RWPE2 (cell line): ENCODE measurements at places on chromosomes 1 and 21.

DNA sequence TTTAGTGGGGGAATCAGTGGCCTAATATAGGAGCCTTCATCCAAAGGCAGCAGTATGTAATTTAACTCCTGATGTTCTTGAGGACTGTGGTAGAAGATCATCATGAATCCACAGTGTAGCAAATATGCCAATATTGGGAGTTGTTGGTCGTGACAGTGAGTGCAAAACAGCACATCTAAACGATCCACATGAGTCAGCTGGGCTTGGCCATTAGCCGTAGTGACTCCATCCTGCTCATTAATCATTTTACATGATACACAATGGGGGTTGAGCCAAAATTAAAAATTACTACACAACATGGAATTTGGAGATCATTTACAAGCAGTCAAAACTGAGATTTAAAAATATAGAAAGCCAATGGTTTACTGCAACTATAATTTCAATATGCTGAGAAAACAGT lies 653.9 kb upstream of the CAMK1G start:
- DNase-seq = no peak

DNA sequence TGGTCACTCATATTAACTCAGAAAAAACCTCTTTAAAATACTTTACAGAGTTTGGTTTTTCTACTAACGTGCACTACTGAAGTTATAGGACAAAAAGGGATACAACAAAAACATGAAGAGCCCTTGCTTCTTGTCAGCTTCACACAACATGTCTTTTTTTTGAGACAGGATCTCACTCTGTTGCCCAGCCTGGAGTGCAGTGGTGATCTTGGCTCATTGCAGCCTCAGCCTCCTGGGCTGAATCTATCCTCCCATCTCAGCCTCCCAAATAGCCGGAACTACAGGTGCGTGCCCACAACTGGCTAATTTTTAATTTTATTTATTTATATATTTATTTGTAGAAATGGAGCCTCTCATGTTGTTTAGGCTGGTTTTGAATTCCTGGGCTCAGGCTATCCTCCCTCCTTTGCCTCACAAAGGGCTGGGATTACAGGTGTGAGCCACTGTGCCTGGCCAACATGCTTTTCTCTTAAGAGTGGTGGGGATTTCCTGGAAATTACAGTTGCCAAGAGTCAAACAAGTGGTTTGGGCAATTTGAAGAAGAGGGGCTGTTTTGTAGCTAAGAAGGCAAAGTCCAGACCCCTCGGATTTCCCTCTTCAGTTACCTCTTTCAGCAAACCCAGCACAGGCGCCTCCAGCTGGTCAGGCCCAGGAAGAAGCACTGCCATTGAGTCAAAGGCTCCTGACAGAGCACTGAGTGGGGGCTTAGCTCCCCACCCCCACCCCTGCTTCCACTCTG lies 6.4 kb upstream of the SMPDL3B start:
- no peak for DNase-seq

DNA sequence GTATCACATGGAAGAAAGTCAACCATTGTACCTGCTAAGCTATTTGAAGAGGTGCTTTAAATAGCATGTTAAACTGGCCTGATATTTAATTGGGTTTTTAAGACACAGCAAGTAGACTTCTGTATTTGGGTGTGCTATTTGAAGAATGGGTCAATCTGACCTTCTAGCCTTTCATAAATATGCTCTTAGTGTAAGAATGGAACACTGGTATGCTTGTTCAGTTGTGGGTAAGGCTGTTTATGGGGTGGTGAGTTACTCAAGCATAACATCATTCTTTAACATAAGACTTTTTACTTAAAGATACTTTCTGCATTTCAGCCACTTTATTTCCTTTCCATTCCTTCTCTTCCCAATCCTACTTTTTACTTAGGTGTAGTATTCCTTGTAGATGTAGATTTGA lies 21.4 kb downstream of the AHCYL1 start:
- no peak for DNase-seq

- no peak for DNase-seq
Measured at GRCh38 chr1:160671603-160672517, 25.0 kb upstream of the SLAMF1 start.

DNA sequence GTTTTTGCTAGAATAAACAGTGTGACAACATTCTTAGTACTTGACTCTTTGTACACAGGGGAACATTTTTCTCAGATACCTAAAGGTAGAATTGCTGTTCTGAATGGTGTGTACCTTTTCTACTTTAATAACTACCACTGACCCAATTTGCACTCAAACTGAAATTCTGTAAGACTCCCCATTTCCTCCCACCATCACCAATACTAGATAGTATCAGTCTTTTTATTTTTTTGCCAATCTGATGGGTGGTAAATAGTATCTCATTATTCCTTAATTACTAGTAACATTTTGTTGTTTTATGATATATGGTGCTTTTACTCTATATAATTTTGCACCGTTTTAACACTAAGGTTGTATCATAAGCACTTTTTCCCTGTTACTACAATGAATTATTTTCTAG lies 28.8 kb upstream of the GCLM start:
- no peak for DNase-seq

- DNase-seq = no peak
Measured at GRCh38 chr1:65441464-65441863, 21.0 kb downstream of the LEPR start.

DNA sequence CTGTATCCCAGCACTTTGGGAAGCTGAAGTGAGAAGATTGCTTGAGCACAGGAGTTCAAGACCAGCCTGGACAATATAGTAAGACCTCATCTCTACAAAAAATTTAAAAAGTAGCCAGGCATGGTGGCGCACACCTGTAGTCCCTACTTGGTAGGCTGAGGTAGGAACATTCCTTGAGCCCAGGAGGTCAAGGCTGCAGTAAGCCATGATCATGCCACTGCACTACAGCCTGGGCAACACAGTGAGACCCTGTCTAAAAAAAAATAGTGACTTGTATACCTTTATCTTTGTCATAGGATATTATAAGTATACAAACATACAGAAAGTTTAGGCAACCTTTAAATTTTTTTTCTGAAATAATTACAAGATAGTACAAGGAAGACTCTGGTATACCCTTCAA lies 3.9 kb upstream of the FBXO28 start:
- no peak for DNase-seq

DNA sequence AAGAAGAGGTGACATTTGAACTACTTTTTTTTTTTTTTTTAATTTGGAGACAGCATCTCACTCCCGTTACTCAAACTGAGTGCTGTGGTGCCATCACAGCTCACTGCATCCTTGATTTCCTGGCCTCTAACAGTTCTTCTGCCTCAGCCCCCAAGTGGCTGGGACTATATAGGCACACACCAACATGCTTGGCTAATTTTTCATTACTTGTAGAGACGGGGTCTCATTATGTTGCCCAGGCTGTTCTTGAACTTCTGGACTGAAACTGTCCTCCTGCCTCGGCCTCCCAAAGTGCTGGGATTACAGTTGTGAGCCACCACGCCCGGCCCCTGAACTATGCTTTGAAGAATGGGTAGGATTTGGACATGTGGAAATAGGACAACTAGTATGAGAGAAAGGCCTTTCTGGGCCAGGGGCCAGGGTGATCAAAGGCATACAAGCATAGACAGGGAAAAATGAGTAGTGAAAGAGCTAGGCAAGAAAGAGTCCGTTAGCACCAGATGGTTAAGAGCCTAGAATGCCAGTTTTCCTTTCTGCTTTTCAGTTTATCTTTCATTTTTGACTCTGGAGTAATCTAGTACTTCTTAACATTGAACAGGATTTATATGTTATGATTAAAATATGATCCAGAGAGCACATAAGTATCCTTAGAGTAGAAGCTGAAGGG lies 6.3 kb downstream of the RABGAP1L start:
- DNase-seq = no peak

DNA sequence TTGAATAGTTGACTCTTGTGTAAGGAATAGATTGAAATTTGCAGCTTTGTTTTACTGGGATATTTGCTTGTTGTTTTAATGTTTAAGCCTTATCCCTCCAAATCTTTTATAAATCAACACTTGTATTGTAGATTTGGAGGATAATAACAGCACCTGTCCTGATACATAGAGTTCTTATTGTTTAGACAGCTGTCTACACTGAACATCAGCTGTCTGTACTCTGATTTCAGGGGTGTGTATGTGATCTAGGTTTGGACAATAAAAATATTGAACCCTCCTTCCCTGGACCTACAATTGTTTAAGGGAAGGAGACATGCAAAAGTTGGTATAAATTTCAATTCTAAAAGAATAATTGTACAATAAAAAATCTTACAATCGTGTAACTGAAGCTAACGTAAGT lies 48.3 kb upstream of the DPH5 start:
- no peak for DNase-seq

DNA sequence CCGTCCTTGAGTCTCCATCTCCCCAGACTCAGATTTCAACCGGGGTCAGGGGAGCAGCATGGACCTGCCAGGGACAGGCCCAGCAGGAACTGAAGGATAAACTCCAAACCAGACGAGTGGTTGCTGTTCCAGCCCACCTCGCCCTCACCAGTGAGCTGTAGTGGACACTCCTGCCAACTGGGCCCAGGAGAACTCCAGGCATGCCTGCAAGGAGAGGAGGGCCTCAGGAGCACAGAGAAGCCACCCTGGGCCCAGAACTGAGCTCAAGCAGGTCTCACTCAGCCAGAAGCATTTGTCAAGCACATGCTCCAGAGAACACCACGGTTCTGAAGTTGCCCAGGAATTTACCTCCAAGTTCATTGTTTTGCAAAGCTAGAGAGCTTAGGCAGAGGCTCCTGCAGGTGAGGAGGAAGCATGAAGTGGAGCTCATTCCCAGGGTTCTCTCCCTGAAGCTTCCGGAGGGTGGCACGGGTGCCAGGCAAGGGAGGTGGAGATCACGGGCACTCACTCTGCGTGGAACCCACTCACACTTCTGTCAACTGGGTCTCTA lies 61.0 kb downstream of the MATN1 start:
- DNase-seq = no peak

GRCh38 chr1:23217421-23218115 lies at the start of gene HTR1D:
TSS of gene HTR1D (minus strand) at chr1:23217502. CDS start at chr1:23194219, 23,283 bp downstream.
- DNase-seq = no peak

- no peak for DNase-seq
Measured at GRCh38 chr1:102884238-102884637, 224.1 kb downstream of the COL11A1 start.

DNA sequence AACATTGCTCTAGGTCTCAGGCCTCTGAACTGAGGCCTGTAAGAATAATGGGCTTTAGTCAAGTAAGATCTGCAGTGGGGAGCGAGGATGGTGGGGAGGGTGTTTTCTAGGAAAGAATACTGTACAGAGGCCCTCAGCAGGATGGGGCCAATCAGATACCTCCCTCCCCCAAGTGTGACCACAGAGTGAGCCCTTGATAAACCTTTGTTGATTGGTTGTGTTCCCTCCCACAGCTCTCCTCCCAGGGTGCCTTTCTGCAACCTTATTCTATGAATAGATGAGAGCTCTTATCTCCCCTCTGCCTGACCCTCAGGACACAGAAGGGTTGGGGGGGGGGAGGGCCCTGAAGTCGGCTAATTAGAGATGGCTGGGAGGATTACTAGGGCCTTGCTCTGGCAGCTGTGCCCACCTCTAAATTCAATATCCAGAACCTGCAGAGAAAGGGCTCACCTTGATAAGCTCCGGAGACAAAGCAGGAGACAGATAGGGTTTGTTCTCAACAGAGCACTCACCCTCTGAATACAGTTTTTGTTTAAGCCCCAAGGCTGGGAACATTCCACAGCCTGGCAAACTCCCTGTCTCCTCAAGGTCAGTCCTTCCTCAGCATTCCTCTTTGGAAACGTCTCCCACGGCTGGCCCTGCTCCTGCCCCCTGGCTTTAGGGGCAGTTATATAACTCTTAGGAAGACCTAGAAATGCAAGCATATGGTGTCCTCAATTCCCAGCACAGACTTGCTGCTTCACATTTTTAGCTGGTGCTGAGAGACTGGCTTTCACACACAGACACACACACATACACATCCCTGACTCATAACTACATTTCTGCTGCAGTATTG lies 42.9 kb downstream of the ATP1A1 start:
- DNase-seq = no peak

GRCh38 chr1:59401581-59401980 lies 104.7 kb downstream of the FGGY start:
- DNase-seq = no peak

- DNase-seq = no peak
Measured at GRCh38 chr1:4170548-4171340, 270.7 kb upstream of the C1orf174 start.

DNA sequence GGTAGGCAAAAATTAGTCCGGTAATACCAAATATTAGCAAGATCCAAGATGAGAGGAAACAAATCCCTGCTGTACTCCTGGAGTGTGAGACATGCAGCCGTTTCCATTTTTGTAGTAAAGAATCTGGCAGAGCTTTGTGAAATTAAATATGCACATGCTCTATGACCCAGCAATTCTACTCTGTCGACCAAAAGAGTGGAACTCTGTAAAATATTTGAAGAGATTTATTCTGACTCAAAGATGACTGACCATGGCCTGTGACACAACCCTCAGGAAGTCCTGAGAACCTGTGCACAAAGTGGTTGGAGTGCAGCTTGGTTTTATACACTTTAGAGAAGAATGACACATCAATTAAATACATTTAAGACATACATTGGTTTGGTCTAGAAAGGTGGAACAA lies 16.2 kb downstream of the HAX1 start:
- DNase-seq = no peak

DNA sequence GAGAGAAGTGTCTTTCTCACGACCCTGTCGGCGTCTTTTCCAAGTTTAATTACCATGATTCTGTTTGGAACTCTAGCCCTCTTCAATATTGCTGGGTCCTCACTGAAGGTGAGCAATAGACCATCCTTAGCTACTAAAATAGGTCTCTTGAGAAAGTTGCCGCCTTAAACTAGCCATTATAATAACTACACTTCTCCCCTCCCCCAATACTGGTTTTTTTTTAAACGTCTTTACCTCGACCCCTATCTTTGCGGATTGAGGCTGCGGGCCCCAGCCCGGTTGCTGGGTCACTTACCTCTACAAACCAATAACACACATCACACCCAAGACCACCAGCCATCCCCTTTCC lies 672 bp downstream of the ENSA start:
- DNase-seq = no peak

- no peak for DNase-seq
Measured at GRCh38 chr1:240294566-240294965, 202.9 kb downstream of the FMN2 start.

GRCh38 chr1:204377800-204378668 lies 18.3 kb upstream of the PLEKHA6 start:
- no peak for DNase-seq

- no peak for DNase-seq
Measured at GRCh38 chr1:230264342-230264741, 161.8 kb downstream of the PGBD5 start.

DNA sequence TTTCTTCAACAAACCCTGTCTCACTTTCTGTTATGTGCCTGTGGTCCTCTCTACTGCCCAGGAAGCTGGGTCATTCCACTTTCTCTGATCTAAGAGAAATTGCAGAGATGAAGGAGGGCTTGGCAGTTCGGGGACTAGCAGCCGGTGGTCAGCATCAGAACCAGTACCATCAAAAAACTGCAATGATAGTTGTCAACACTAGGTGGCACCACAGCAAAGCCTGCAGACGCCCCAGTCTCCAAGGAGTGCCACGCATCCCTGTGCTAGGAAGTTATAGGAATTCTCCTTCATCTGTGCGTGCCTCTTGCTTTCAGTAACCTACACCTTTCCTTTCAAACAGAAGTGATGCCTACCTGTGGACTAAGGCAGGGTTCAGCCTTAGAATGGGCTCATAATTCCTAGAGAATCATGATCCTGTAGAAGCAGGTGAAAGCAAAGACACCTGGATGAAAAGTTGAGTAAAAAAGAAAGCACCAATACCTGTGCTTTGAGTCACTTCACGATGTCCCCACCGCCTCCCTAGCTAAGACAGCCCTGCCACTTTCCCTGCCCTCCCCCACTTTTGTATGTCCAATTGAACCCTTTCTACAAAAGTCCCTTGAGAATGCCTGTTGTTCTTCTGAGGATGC lies 129.2 kb downstream of the ADAMTS1 start:
- no peak for DNase-seq
